ENCODE measurements at places on chromosomes 7 and 10.
A peak's percentile ranks its signal among the peaks of the same experiment; 100 is the strongest.

GRCh38 chr10:75243426-75243825 lies 7.7 kb upstream of the COMTD1 start:
- DNase-seq = no peak

DNA sequence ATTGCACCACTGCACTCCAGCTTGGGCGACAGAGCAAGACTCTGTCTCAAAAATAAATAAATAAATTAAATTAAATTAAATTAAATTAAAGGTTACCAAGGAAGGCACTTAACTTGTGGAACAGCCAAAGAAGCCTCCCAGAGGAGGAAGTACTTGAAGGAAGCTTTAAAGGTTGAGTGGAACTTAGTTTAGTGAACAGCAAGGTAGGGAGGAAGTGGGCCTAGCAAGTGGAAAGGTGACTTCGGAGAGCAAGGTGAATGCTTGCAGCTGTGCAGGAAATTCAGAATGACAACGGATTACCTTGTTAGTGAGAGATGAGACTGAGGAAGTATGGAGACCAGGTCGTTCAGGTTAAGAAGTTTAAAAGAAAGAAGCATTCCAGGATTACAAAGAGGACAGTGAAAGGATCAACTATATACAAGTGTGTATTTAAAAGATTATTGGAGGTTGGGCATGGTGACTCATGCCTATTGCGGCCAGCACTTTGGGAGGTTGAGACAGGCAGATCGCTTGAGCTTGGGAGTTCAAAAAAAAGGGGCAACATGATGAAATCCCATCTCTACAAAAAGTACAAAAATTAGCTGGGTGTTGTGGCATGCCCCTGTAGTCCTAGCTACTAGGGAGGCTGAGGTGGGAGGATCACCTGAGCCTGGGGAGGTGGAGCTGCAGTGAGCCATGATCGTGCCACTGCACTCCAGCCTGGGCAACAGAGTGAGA lies 12.8 kb upstream of the RPEL1 start:
- no peak for DNase-seq

DNA sequence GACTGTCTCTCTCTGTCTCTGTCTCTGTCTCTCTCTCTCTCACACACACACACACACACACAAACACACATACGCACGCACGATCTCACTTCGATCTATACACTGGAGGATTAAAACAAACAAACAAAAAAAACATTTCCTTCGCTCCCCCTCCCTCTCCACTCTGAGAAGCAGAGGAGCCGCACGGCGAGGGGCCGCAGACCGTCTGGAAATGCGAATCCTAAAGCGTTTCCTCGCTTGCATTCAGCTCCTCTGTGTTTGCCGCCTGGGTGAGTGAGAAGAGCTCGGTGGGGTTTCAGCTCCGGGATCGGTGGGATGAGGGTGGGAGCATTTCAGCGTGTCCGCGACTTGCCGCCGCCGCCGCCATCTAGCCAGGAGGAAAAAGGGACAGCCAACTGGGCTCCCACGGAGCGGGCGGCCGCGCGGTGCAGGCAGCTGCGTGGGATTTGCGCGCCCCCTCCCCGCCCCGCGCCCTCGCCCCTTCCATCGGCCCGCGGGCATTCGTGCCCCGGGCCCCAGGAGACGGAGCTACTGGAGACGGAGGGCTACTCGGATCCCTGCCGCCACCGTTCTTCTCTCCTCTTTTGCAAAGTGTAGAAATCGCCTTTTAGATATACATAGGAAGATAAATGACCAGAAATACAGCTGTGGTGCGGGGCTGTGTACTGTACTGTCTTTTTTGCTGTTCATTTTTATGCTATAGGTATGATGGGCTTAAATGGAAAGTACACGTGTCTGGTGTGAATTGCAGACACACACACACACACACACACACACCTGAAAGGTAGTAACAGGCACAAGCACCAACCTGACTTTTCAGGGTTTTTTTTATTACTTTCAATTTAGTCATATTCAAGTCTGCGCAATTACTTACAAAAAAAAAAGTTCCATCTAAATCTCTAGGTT lies 581 bp downstream of the PTPRZ1 start:
- DNase-seq = peak; percentile 2

DNA sequence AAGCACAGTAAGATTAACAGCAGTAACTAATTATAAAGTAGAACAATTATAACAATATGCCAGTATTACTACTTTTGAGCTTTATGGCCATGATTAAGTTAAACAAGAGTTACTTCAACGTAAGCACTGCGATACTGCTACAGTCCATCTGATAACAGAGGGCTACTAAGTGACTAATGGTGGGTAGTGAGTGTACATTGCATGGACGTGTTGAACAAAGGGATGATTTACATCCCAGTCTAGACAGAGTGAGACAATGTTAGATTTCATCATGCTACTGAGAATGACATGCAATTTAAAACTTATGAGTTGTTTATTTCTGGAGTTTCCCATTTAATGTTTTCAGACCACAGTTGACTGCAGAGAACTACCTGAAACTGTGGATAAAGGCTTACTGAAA lies 45.6 kb downstream of the TPST1 start:
- DNase-seq = no peak

- DNase-seq = peak; percentile 34
Measured at GRCh38 chr7:142355328-142355727, 97.5 kb upstream of the PRSS58 start.

DNA sequence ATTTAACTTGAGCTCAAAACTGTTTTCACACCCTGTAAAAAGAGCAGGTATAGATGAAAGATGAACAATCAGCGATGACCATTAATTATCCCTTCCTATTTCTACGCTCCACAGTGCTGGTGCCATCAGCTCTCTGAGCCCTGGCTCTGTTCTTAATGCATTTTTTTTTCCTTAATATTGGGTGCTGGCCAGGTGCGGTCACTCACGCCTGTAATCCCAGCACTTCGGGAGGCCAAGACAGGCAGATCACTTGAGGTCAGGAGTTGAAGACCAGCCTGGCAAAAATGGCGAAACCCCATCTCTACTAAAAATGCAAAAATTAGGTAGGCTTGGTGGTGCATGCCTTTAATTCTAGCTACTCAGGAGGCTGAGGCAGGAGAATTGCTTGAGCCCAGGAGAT lies 4.2 kb downstream of the STEAP4 start:
- DNase-seq = no peak

- no peak for DNase-seq
Measured at GRCh38 chr10:133087679-133088178, at the start of gene ADGRA1. Gene ADGRA1 (plus strand): TSS chr10:133087924. CDS start chr10:133088910, 986 bp downstream.

- no peak for DNase-seq
Measured at GRCh38 chr10:103277713-103278536, 987 bp downstream of the INA start.

DNA sequence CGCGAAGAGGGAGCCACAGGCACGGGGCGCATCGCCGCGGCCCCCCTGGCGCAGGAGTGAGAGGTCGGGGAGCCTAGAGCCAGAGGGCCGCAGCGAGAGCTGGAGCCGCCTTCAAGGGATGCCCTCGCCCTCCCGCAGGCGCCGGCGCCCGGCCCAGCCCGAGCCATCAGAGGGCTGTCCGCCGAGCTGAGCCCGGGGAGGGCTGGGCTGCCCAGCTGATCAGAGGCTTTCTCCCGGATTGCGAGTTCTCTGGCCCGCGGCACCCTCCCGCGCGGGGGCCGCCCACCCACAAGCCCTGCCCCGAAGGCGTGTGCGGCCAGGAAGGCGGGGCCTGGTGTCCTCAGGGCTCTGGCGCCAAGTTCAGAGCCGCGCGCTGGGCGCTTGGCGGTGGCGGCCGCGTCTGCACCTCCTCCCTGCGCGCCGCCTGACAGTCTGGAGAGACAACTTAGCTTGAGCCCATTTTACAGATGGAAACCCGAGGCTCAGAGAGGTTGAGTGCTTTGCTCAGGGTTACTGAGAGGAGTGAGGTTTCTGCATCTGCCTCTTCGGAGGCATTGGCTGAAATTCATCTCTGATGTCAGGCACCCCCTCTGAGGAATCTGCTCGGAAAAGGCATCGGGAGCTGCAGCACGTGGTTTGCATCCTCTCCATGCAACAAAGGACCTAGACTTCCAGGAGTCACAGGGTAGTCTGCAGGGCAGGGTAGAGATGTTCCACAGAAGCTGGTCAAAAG lies 3.8 kb upstream of the ANTXRL start:
- DNase-seq = peak; percentile 81

DNA sequence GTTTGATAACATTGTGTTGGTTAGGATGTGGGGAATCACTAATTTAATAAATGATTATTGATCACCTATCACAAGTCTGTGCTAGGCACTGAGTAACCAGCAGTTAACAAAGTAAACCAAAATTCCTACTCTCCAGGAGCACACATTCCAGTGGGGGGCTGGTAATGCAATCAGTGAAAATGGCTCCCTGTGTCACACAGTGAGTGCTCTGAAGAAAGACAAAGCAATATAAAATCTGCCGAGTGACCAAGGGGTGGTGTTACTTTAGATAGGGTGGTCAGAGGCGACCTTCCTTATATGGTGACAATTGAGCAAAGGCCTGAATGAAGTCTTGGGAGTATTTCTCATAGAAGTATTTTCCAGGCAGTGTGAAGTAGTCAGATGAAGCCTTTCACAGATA lies 13.6 kb upstream of the SMC3 start:
- no peak for DNase-seq

DNA sequence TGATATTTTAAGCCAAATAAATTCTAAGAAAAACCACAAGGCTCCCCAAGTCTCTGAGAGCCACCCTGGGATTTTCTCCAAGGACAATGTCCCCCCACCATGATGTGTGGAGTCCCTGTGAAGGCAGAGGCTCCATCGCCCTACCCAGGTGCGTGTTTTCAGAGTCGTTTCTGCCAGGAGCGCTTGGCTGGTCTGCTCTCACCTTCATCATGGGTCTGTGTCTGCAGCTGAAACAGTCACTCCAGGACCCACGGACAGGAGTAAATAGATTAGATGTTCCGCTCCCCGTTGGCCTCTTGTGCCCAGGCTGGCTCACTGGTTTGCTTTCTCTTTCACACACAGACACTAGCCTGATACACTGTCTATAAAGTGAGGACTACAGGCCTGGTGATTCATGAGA lies 217.5 kb downstream of the SFMBT2 start:
- DNase-seq = no peak

DNA sequence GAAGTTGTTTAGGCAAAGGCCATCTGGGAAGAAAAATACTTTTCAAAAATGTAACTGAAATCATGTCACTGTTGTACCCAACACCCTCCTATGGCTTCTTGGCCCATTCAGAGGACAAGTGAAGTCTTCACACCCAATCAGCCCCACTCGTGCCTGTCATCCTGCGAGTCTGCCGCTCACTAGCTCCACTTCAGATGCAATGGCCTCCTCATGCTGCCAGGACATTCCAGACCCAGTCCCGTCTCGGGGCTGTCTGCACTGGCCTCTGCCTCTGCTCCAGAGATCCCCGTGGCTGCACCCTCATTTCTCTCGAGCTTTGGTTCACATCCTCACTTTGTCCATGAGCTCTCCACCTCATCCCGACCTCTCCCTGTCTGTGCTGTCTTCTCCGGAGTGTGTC lies 227.1 kb downstream of the KCNMA1 start:
- DNase-seq = no peak

- peak; percentile 38 for DNase-seq
Measured at GRCh38 chr7:85021101-85021704, 165.7 kb downstream of the SEMA3D start.

DNA sequence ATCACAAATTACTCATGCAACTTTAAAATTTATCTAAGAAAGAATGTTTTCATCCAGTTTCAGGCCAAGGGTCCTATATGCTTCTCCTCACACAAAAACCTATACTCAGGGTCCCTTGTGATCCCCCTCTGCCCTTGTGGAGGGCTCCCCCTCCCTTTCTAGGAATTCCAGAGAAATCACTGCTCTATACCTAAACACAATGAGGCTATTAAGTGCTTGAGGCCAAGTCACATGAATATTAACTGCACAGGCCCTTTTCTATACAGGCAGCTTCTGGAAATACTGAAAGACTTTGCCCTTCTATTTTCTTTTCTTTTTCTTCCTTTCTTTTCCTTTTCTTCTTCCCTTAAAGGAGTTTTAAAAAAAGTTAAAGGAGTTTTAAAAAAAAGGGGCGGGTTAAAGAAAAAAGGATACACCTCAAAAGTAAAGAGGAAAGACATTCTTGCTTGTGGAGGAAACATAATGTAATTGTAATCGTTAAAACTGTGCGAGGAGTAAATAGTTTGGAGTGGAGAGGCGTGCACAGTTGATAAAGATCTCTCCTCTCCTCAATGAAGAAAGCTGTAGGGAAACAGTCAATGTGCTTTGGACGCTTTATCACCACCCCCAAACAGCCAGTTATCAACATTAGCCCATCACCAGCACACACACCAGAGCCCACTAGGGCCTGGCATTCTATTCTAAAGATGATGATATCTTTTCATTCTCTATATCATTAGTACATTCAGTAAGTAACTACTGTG lies 16.4 kb downstream of the GRB10 start:
- no peak for DNase-seq
